Renal cortical epithelial cell (primary cell): ENCODE measurements at places on chromosomes 13 and 19. TPM values are rescaled to one million over a fixed set of nuclear protein-coding genes. Genes with fewer than 3 reads are reported as not detected.

CGB2 gene
- 1.0 TPM in 1 of 2 replicates, not detected in the other for total RNA-seq

C19orf18 gene
- 0.15 TPM in 1 of 2 replicates, not detected in the other for total RNA-seq

GNG7 gene
- 1.8 TPM in 1 of 2 replicates, not detected in the other for total RNA-seq

KLF2 gene
- total RNA-seq, result 0.17 and 0.45 TPM in 2 replicates

ZNF536 gene
- total RNA-seq, result 0.17 and 0.75 TPM in 2 replicates

ZNF578 gene
- total RNA-seq, result 3.5 and 6.5 TPM in 2 replicates

STAP2 gene
- total RNA-seq, result 26.6 and 89.1 TPM in 2 replicates

IFI30 gene
- 20.8 and 25.1 TPM in 2 replicates for total RNA-seq

METTL21C gene
- not detected in 2 replicates for total RNA-seq

TUBA3C gene
- total RNA-seq, result not detected in 2 replicates

KIR3DL2 gene
- total RNA-seq, result not detected in 2 replicates

C19orf73 gene
- total RNA-seq, result 0.45 TPM in 1 of 2 replicates, not detected in the other
